ENCODE measurements at places on chromosomes 2 and 18.

GRCh38 chr18:75350512-75350839 lies 77.0 kb downstream of the SMIM21 start:
- no peak for DNase-seq

- no peak for DNase-seq
These were observed 114.7 kb downstream of the NDUFA10 start for GRCh38 chr2:239910404-239910803.

- DNase-seq = no peak
These were observed 10.0 kb downstream of the RAPGEF4 start for GRCh38 chr2:172745636-172746035.

- no peak for DNase-seq
These were observed 131.6 kb upstream of the FN1 start for GRCh38 chr2:215567504-215567903.

DNA sequence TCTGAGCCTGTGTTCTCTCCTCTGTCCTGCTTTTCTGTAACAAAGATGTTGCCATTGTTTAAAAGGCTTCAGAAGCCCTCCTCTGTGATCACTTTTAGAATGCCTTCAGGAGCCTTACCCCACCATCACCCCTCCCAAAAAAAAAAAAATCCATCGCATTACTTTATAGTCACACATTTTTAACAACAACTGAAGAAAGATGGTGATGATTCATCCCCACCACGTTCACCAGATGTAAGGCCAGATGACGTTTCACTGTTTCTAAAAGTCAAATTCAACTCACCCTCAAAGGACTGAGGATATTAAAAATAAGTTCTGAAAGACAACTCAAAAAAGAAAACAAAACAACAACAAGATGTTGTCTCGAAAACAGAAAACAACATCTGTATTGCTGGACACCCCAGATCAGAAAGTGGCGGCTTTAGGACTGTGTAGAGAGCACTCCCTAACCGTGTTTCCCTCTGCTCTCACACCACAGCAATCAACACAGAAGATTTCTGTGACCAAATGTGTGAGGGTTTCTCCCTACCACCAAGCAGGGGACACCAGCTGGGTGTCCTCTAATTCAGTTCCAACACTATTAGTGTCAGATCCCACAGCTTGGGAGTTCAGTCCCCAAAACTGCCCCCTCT lies 61.9 kb upstream of the CREB1 start:
- no peak for DNase-seq

DNA sequence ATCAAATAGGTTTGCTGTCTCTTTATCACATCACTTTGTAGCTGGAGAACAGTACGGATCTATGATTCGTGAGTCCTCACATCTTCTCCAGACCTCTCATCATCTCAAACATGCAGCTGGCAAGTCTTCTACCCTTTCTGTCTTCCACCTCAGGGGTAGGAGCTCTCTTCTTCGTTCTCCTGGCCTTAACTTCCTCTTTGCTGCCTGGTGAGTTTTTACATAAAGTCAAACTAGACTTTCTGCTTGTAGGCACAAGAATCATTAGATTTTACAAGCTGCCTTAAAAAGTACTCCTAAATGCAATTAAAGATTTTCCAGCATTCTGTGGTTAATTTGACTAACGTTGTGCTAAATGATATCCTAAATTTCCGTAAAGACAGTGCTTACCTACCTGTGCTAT lies 43.7 kb upstream of the TANK start:
- no peak for DNase-seq

DNA sequence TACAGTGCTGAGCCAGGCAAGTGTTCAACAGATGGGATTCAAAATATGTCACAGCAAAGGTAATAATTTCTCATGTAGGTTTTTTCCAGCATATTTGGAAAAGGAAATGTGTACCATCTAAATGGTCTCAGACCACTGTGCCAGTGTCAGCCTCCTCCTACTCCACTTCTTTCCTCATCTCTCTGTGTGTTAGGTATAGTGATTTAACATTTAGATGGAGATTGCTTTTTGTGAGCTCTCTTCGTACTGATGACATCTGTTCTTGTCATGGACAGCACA lies 80.9 kb upstream of the TSPYL6 start:
- DNase-seq = no peak

- DNase-seq = no peak
These were observed 2.7 kb upstream of the SIX2 start for GRCh38 chr2:45011621-45012602.

- no peak for DNase-seq
These were observed 52.3 kb downstream of the HK2 start for GRCh38 chr2:74886251-74886650.

- DNase-seq = no peak
These were observed 372.8 kb downstream of the CLIP4 start for GRCh38 chr2:29487967-29488555.

DNA sequence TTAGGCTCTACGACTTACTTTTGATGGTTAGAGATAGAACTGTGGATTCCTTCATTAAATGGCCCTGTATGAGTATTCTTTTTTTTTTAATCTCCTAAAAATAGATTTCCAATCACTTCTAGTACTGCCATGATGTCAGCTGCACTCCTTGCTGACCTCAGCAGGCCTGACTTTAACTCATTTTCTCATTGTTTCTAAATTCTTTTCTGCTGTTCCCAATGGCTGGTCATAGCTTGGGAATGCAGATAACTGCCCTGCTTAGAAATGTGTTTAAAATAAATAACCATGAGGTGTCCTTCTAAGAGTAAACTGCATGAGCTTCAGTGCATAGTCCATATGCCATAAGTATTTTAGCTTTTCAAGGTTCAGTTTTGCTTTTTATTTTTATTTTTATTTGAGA lies 15.7 kb downstream of the CCDC85A start:
- DNase-seq = no peak

- DNase-seq = no peak
These were observed 322.4 kb downstream of the ADCYAP1 start for GRCh38 chr18:1227025-1227424.

DNA sequence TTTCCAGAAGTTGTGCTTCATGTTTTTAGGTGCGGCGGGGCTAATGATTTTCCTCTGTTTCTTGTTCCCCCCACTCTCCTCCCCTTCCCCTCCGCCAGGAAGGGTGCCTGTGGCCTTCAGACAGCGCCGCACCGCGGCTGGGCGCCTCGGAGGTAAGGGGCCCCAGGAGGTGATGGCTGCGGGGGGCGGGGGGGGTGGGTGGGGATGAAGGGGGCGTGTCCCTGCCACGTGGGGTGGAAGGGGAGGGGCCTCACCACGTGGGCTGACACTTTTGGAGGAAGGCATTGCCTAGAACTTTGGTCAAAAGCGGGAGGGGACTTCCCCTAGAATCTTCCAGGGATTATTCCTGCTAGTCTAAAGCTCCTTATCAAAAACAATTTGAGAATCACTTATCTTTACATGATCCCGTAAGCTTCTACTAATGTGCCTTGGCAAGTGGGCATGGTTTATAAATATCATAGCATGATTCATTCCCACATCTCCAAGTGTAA lies 83.1 kb downstream of the FAM210A start:
- no peak for DNase-seq

DNA sequence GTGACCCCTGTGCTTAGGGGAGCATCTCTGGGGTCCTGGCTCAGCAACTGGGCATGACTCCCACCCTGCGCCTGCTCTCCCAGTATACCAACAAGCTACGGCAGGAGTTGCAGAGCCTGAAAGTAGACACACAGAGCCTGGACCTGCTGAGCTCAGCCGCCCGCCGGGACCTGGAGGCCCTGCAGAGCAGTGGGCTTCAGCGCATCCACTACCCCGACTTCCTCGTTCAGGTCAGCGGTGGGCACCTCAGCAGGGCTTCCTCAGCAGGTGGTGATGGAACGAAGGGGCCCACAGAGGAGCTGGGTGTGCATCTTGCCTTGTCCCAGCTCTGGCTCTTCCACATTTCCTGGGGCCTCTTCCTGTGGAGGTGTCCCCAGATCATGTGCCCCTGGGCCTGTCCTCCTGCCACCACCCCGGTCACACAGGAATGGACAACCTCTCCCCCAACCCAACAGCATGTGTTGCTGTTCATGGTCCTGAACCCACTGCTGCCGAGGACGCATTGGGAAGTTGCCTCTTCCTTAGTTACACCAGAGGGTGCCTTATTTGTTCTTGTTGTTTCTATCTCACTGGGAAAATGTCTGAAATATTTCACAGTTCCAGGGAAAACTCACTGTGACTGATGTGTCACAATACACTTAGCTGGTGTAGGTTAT lies 10.8 kb downstream of the PROM2 start:
- no peak for DNase-seq

GRCh38 chr2:72145289-72145657 lies 2.4 kb downstream of the CYP26B1 start:
- DNase-seq = no peak

DNA sequence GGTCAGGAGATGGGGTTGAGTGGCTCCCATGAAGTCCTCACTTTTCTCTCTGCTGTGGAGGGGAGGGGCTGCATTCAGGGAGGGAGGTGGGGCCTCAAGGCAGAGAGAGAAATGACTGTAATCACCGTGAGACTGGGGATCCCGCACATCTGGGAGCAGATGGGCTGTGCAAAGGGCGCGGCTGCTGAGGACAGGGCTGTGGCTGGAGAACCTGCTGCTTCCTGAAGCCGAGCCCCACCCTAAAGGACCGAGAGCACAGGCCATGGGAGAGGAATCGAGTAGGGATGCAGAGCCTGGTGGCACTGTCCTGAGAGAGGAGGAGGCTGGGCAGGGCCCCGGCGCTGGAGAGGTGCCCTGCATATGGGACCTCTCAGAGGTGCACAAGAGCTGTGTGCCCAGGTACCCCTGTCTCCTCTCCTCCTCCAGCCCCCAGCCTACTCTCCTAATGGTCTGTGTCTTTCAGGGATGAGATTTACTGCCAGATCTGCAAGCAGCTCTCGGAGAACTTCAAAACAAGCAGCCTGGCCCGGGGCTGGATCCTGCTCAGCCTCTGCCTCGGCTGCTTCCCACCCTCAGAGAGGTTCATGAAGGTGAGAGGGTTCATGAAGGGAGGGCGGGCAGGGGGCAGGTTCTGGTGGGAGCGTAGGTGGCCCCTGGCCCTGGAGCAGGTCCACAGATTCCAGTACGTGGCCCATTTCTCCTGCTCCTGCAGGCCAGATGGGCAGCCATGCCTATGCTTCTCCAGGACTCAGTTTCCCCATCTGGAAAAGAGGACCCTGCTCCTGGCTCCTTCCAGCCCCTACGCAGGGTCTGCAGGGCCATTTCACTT lies 25.9 kb upstream of the GPR17 start:
- no peak for DNase-seq

GRCh38 chr18:12811191-12811950 lies 72.7 kb downstream of the PTPN2 start:
- no peak for DNase-seq

DNA sequence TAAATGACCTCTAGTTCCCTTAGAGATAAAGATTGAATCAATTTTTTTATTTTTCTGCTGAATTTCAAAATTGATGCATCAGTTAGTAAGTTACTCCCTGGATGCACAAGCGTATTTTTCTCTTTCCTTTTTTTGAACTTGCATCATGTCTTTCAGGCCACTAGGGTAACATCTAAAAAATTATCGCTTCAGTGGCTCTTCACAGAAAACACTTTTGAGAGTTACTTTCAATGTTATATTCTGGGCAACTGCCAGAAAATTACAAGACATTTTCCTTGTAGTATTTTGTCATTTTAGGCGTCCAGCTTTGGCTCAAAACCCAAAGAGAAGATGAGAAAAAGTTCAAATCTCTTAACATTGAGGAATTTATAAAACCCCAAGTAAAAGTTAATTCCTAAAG lies 59.8 kb downstream of the DSEL start:
- DNase-seq = no peak

GRCh38 chr2:120740765-120741524 lies 5.3 kb downstream of the GLI2 start:
- DNase-seq = no peak

DNA sequence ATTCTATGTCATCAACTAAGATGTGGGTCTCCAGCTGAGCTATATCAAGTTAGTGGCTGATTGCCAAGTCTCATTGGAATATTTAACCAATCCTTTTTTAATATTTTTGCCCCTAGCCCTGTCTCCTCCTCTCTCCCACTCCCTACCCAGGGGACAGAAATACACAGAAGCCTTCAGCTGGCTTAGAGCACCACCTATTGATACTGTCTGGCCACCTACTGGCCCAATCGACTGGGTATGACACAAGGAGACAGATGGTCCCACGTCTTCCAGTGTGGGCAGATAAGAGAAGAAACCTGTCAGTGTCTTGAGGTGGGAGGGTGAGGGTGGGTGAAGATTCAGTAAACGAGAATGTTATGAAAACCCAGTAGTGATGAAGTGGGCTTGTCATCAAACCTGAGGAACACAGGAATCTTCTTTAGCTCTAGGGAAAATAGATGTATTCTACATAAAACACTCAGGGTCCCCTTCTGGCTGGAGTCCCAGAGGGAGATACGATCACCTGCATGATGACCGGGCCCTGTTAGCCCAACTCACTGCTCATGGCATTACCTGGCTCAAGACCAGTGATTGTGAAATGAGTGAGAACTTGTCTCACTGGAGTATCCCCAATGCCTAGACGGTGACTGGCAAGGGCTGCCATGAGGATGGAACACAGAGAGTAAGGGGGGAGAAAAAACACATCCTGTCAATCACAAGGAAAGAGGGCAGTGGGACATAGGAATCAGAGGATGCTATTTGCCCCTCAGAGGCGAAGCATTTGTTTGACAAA lies 26.7 kb downstream of the POLR1A start:
- DNase-seq = no peak

DNA sequence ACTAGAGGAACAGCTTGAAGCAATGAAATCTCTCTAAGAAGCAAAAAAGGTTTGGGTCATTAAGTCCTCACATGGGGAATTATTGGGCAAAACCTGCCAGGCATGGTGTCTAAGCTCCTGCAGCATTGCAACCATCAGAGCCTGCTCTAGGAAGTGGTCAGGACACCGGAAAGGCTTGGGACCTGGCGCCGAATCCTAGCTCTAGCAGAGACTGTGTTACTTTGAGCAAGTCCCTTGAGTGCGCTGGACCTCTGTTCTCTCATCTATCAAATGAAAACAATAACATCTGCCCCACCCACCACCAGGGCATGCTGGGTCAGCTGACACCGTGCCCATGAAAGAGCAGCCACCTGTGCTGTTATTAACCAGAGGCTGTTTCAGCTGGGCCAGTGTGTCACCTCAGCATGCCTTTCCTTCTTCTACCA lies 6.3 kb downstream of the TMEM127 start:
- no peak for DNase-seq

DNA sequence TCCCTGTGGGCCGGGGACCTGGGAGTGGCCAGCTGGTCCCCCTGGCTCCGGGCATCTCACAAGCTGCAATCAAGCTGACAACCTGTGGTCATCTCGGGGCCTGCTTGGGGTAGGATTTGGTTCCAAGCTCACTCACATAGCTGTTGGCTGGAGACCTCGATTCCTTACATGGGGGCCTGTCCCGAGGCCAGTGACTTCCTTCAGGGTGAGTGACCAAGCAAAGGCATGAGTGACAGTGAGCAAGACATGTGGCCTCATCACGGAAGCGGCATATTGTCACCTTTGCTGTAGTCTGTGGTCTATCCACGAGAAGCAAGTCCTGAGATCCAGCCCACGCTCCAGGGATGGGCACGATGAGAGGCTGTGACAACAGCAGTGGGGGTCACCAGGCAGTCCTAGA lies 131.4 kb upstream of the ID2 start:
- no peak for DNase-seq

Measured in stimulated activated CD8-positive, alpha-beta memory T cell treated with anti-CD3 and anti-CD28 coated beads, Interleukin-15, amount 100 ng/mL, for 24 hours (primary cell).